Cardiac atrium fibroblast (primary cell): ENCODE measurements at places on chromosomes 6 and 20. TPM values are rescaled to one million over a fixed set of nuclear protein-coding genes. Genes with fewer than 3 reads are reported as not detected.

UTRN gene
- total RNA-seq = 62.6 and 88.5 TPM in 2 replicates

TXLNB gene
- total RNA-seq = under 0.01 TPM in 1 of 2 replicates, not detected in the other

TCF15 gene
- total RNA-seq = not detected in 2 replicates

DUSP15 gene
- total RNA-seq = 0.49 TPM in 1 of 2 replicates, not detected in the other

C4B gene
- 6.0 TPM in 2 replicates for total RNA-seq

SLC17A9 gene
- total RNA-seq = 6.3 and 19.3 TPM in 2 replicates

LRFN2 gene
- total RNA-seq = not detected in 2 replicates

CDSN gene
- total RNA-seq = not detected in 2 replicates

SLC29A1 gene
- total RNA-seq = 26.9 and 40.3 TPM in 2 replicates

ABRACL gene
- total RNA-seq = 46.2 and 64.5 TPM in 2 replicates

RHAG gene
- total RNA-seq = not detected in 2 replicates

MYLK4 gene
- 0.90 and 0.97 TPM in 2 replicates for total RNA-seq

HLA-G gene
- total RNA-seq = not detected in 2 replicates

LY6G6D gene
- total RNA-seq = not detected in 2 replicates
